Fibroblast of skin of abdomen (primary cell): ENCODE measurements at places on chromosomes 7 and 10.

- no peak for DNase-seq
Observed at GRCh38 chr7:691361-692045, 35.0 kb upstream of the DNAAF5 start.

DNA sequence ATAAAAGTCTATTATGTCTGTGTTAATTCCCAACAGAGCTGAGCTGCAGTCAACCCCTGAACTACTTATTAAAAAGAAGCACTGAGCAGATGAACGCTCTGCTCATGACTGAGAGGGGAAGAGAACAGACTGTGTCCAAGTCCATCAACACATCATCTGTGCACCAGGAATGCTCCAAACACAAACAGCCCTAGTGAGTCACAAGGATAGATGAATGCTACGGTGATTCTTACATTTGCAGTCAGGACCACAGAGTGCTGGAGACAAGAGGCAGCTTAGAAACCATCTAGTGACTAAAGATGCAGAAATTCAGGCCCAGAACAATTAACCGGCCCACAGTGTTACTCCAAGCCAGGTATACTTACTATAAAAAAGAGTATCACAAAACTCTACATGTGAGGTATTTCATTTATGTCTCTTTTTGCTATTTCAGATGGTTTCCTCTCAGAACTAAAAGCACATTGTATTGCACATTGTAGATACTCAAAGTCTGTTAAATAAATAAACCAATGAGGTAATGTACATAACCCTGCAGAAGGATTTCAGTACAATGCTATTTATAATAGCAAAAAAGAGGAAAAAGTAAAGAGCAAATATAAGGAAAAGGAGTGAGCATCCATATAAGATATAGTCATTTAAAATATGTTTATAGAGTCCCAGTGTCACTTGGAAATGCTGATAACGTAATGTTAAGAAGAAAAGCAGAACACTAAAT is 159.2 kb downstream of the KCNMA1 start:
- DNase-seq: peak; percentile 95

GRCh38 chr7:3154317-3154716 is 110.7 kb upstream of the CARD11 start:
- no peak for DNase-seq

GRCh38 chr7:47471831-47472230 is 110.1 kb downstream of the TNS3 start:
- DNase-seq: no peak

DNA sequence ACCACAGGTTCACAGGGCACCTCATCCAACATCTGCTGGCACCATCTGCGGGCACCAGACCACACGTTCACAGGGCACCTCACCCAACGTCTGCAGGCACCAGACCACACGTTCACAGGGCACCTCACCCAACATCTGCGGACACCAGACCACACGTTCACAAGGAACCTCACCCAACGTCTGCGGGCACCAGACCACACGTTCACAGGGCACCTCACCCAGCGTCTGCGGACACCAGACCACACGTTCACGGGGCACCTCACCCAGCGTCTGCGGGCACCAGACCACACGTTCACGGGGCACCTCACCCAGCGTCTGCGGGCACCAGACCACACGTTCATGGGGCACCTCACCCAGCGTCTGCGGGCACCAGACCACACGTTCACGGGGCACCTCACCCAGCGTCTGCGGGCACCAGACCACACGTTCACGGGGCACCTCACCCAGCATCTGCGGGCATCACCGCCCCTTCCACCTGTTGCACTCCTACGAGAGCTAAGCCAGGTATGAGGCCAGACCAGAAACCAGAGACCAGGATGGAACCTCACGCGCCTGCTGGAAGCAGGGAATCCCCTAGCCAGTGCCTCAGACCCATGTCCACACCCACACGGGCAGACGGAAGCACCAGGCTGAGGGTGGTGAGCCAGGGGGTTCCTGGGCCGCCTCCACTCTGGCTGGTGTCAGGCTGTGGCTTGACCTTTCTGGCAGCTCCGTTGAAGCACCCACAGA is 182.8 kb downstream of the MAD1L1 start:
- DNase-seq: no peak

DNA sequence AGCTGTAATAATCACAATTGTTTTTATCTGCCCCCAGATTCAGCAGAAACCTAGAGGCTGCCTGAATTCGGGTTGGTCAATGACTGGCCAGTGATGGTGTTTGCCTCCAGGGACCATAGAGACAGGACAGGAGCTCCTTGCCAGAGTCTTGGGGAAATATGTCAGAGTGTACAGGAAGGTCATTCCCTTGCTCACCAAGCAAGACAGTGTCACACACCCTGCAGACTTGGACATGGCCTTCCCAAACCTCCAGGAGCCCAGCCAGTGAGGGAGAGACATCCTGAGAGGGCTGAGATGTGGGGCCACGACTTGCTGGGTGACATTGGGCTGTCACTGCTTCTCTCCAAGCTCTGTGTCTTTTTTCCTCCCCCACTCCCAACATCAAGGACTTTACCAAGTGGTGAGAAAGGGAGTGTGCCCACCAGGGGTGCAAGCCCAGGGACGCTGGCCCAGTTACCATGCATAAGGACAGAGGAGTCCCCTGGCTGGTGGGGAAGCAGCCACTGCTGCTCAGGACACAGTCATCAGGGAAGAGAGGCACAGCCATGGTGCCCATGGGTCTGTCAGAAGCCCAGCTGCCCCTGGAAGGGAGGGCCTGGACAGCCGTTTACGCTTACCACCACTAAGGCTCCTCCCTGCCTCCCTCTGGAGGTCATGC is 25.3 kb upstream of the C10orf53 start:
- DNase-seq: no peak

- no peak for DNase-seq
Observed at GRCh38 chr7:114662002-114662677, 247.5 kb downstream of the FOXP2 start.

DNA sequence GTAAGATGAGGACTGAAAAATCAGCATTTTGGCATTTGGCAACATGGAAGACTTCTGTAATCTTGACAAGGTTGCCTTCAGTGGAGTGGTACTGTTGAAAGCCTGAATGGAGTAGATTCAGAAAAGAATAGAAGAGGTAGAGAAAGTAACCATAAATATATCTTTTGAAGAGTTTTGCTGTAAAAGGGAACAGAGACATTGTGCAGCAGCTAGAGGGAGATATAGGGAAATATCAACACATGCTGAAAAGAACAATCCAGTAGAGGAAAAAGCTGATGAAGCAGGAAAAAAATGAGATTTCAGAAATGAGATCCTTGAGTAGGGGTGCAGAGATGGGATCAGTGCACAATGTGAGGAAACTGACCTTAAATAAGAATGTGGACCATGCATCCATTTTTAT is 60.0 kb downstream of the RAPGEF5 start:
- no peak for DNase-seq

DNA sequence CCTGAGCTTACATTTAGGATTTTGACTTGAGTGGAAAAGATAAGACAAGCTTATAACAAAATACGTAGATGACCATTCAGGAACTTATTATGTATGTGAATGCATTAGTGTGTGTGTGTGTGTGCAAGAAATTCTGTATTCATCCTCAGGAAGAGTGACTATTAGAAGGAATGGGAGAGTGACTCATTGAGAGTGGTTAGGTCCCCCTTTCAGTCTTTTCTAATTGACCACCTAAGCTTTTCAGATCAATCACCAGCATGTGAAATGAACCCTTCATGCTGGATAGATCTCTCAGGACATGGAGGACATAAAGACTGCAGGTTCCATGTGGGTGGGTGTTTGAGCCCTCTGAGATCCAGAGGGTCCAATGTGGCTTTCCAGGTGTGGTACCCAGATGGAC is 153.5 kb downstream of the MBL2 start:
- no peak for DNase-seq

GRCh38 chr10:32400961-32401360 is 45.0 kb upstream of the CCDC7 start:
- DNase-seq: no peak

GRCh38 chr10:132984801-132985545 is 42.6 kb upstream of the CFAP46 start:
- no peak for DNase-seq

DNA sequence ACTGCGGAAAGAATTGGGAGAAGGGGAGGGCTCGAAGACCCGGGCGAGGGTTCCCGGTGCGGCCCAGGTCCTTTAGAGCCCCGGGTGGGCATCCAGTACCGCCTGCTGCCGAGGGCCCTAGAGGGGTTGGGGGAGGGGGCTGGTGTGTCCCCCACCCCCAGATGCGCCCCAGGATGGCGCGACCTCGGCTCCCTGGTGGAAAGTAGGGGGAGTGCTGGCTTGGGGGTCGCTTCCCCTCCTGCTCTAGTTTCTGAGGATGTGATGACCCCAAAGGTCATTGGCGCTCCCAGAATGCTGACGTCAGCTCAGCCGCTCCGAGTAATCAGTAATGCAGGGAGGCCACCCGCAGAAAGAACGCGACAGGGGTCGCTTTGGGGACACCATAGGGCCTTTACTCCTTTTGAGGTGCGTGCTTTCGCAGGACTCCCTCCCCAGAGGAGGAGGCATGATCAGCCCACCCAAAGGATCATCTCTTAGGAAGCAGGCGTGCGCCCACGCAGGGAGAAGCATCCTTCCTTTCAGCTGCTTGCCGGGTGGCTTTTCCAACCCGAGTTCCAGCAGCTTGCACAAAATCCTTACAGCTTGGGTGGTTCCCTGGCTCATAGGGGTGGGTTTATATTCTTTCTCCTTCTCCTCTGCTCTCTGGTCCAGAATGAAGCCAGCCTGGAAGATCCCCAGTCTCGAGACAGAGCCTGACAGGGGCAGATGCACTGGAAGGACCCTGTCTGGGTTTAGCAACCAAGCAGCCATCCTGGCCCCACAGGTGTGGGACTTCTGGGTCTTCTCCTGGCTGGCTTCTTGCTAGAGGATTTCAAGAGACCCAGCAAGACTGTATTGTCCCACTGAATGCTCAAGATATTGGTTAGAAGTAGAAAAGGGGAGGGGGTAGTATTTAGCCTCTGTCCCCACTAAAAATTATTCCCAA is 1.3 kb upstream of the PRKAG2 start:
- DNase-seq: no peak

GRCh38 chr7:158997110-158997453 is 140.7 kb downstream of the DYNC2I1 start:
- no peak for DNase-seq

DNA sequence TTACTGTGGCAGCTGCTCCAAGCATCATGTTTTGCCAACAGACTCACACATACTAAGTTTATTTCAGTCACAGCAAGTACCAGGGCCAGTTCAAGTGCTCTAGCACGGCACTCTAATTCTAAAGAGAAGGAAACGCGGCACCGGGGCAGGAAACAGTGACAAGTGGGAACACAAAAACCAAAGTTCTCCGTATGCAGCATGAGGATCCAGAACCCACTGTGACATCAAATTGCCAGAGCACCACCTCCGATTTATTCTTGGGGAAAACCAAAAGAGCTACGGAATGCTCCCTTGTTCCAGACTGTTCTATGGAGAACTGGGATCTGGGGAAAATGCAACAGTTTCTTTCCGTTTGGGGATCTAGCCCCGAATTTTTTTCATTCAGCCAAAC is 448 bp upstream of the PTER start:
- peak; percentile 5 for DNase-seq

- DNase-seq: no peak
Observed at GRCh38 chr7:39407137-39407536, 159.1 kb upstream of the YAE1 start.

DNA sequence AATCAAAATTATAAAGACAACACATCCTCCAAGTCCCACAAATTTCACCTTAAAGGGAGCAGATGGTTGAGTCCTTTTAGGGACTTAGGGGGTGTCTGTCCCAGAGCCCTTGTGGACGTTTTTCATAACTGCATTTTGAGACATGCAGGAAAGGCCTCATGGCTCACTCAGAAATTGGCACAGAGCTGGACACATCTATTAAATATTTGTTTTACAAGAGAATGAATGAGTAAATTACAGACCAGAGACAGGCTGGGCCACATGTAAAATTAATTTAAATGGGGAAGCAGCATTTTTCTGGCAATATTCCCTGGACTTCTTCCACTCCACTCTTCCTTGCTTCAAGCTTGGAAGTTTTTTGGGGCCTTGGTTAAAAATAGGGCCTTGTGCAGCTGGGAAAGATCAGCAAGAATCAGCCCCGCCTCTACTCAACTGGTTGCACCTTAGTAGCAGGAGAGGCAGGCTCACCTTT is 20.0 kb downstream of the LAMB1 start:
- peak; percentile 80 for DNase-seq
